AG10803 (cell line): ENCODE measurements at places on chromosomes 7 and 10.

- DNase-seq = no peak
Measured at GRCh38 chr10:43408331-43408709, 666 bp downstream of the HNRNPF start.

DNA sequence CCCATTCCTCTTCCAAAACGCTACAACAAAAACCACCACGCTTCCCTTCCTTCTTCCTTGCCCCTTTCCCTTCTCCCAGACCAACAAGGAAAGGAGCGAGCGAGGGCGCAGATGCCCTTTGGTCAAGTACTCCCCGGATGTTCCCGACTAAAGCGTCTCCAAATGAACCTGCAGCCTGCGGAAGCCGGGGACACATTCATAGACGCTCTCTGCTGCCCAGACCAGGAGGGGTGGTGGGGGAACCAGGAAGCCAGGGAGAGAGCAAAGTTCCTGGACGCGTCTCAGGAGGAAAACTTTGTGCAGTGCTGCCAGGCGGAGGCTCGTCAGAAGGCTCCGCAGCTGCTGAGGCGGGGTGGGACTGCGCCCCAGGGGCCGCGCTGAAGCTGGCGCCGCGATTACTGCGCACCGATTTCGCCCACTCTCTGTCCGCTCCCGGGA, 754 bp downstream of the SEMA3D start:
- peak; percentile 51 for DNase-seq

DNA sequence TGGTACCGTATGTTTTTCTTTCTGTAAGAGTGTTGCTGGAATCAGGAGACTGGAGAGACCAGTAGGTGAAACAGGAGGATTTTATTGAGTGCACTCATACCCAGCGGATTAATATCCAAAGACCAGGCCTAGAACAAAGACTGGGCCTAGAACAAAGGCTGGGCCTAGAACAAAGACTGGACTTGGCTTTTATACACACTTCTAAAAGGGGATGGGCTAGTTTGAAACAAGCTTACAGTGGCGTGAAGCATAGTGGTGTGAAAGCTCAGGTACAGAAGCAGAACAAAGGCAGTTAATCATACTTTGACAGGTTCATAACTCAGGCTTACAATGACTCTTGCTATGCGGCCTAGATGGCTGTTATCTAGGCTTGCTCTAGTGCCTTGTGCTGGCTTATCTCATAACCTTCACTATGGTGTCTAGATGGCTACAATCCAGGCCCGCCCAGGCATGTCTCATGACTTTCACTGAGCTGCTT, 67.7 kb downstream of the TRIM24 start:
- DNase-seq = no peak

DNA sequence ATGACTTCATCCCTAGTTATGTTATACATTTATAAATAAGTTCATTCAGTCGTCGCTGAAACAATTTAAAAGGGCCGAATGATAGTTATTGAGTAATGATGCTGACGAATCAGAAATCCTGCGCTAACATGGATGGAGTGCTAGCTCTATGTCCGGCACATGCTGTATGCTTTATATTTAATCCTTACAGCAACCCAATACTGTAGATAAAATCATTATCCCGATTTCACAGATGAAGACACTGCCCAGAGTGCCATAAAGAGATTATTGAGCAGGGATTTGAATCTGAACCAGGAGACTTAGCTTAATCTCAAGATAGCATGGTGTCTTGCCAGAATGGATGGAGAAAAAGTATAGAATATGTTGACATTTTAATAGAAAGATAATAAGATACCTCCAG, 1.1 kb upstream of the ICA1 start:
- DNase-seq = no peak

GRCh38 chr10:110679486-110680272, 35.5 kb downstream of the RBM20 start:
- no peak for DNase-seq

GRCh38 chr7:95660023-95660434, 63.7 kb upstream of the PDK4 start:
- no peak for DNase-seq

GRCh38 chr7:17640730-17641377, 299.4 kb downstream of the SNX13 start:
- peak; percentile 46 for DNase-seq

- DNase-seq = no peak
Measured at GRCh38 chr7:91226411-91226810, 37.8 kb upstream of the FZD1 start.

DNA sequence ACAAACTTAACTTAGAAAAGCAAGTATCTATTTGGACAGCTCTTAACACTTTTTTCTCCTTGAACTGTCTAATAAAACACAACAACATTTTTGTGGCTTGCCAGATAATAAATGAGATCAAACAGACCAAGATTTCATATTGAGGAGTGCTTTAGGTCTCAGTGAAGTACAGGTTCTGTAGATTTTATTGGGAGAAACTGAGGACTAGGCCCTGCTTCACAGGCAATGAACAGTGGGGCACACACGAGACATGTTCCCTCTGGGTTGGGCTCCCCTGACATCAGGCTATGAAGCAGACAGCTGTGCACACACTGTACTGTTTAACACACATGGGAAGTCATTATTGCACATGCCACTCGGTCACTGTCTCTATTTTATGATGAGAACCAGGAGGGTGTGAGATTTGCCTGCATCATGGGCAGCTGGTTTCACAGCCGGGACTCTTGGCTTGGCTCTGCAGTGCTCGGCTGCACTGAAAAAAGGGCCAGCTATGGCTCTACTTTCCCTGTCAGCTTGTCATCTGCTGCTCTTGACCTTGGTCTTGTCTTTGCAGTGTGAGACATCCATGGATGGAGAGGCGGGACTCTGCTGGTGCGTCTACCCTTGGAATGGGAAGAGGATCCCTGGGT, 4.2 kb downstream of the IGFBP1 start:
- no peak for DNase-seq

DNA sequence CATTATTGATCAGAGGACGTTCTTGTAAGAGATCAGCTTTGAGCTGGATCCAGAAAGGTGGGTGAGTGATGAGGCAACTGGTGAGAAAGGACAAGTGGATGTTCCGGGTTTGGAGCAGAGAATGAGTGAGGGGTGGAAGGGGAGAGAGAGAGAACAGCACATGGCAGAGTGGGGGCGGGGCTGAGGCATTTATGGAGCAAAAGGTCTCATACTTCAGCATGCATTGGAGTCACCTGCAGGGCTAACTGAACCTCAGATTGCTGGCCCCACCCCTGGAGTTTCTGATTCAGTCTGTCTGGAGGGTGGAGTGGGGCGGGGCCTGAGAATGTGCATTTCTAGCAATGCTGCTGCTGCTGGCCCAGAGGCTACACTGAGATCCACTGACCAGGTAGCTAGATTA, 71.2 kb downstream of the GOLGA7B start:
- DNase-seq = no peak

DNA sequence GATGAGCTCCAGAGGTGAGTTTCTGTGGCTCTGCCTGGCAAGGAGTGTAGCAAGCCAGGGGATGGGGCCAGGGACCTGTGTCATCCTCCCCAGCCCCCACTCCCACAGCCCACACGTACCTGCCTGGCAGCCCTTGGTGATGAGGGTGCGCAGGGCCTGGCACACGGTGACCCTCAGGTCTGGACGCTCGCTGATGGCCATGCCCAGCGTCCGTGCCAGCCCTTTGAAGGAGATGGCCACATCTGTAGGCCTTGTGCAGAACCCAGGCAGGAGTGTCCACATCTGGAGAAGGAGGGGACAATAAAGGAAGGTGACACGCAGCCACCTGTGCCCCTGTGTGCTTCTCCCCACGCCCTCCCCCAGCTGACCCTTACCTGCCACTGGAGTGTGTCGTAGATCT, 27.7 kb downstream of the RRP12 start:
- no peak for DNase-seq

GRCh38 chr7:143519411-143520131, 41.9 kb downstream of the TAS2R41 start:
- no peak for DNase-seq

- no peak for DNase-seq
Measured at GRCh38 chr7:149007611-149008010, 20.7 kb downstream of the PDIA4 start.

DNA sequence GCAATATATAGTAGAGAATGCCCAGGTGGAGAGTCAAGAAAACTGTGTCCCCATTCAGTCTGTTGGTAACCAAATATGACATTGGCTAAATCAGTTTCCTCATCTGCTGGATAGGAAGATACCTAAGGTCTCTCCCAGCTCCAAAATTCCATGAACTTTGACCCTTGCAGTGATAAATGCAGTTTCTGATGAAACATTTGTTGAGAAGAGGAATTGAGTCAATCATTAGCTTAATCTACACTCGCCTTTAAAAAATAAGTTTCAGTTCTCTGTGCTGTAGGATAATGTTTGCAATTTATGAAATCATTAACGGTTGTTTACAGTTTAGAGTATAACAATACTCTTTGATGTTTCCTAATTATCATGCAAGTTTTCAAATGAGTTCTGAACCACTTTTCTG, 38.0 kb upstream of the SLC25A13 start:
- DNase-seq = no peak

- DNase-seq = no peak
Measured at GRCh38 chr10:128833671-128834070, 633.4 kb upstream of the MGMT start.

DNA sequence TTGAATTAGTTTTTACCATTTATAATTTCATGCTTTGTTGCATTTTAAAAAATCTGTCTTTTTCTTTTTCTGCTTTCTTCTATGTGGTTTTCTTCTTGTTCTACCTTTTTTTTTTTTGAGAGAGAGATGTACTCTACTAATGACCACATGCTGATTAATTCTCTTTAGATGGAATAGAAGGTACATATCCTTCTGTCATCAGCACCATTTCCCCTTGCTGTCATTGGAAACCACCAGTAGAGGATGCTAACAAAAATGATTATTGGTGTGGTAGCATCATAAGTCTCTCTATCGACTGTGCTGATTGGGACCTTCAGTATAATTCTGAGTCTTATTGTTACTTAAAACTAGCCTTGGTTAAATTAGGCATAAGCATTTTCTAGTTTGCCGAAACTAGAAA, 3.6 kb downstream of the ZEB1 start:
- DNase-seq = peak; percentile 32

DNA sequence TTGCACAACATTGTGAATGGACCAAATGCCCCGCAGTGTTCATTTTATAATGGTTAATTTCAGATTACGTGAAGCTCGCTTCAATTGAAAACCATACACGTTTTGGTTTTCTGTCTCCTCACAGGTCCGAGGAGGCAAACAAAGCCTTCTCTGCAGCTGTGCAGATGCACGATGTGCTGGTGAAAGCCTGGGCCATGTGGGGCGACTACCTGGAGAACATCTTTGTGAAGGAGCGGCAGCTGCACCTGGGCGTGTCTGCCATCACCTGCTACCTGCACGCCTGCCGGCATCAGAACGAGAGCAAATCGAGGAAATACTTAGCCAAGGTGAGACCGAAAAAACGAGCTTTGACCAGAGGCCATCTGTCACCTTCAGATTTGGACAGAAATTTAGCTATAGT, 110.3 kb downstream of the TRRAP start:
- no peak for DNase-seq

DNA sequence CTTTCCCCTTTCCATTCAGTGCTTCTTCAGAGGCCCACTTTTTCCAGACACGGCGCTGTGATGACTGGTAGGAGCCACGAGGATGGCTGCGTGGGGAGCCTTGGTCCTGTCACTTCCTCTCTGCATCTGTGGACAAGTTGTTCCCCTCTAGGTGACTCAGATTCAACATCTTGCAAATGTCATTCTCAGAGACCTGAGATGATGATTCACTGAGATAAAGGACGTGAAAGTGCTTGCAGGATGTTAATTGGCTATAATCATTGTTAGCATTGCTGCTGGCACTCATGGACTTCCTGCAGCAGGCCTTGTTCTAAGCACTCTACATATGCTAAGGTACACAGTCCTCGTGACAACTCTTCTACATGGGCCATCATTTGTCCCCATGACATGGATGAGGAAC, 489.8 kb upstream of the ZMIZ1 start:
- no peak for DNase-seq

DNA sequence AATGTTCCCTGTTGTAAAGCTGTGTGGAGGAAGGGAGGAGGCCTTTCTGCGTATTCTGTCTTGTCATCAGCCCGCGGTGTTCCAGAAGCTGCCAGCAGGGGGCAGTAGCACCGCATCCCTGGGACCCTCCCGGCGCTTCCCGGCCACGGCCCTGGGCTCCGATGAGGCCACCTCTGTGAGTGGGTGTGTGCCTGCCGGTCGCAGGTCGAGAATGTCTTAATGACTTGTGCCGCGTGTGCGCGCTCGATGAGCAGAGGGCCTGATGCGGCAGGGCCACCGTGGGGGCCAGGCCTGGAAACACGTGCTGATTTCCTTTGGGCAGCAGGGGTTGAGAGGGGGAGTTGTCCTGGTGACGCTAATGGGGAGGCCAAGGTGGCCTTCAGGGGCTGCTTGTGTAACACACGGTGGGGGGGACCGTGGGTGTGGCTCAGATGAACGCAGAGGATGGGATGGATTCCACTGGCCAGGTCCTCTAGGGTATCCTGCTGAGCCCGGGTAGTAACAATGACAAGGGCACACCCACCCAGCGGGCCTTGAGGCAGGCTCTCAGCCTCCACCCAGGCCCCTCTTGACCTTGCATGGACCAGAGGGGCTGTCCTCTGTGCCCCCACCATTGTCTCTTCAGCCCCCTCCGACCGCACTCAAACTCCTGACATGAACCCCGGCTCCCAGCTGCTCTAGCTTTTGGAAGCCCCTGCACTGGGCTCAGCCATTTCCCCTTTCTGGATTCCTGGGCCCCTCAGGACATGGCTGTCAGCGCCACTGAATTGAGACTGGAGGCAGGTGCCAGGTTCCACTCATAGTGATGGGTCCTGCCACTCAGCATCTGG, 135.9 kb upstream of the PODXL start:
- DNase-seq = peak; percentile 22

- no peak for DNase-seq
Measured at GRCh38 chr7:158126661-158127060, 461.0 kb downstream of the PTPRN2 start.

- DNase-seq = no peak
Measured at GRCh38 chr7:6553448-6554044, 2.3 kb upstream of the GRID2IP start.

DNA sequence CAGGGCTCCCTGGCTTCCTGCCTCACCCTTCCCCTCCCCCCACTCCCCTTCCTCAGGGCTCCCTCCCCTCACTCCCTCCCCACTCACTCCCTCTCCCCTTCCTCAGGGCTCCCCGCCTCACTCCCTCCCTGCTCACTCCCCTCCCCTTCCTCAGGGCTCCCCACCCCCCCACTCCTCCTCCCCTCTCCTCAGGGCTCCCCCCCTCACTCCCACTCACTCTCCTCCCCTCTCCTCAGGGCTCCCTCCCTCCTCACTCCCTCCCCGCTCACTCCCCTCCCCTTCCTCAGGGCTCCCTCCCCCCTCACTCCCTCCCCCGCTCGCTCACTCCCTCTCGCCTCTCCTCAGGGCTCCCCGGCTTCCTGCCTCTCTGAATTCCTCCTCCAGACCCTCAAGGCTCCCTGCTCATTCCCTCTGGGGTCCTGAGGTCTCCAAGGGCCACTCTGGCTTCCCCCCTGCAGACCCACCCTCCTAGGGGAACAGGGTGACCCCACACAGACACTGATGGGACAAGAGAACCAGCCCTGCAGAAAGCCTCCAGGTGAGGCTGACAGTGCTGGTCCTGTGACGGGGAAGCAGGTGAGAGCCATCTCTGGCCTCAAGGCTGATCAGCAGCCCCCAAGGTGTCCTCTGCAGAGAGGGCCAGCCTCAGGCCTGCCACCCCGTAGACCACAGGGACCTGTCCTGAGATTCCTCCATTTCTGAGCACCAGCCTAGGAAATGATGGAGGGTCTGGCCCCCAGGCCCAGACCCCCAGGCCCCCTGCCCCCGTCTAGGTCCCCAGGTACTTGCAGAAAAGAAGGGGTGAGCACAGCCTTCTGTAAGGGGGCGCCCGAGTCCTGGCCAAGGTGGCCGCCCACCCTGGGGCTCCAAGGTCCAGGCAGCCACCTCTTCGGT, 47.2 kb downstream of the PWWP2B start:
- DNase-seq = no peak
